ENCODE measurements at places on chromosomes 16 and 17. TPM values are rescaled to one million over a fixed set of nuclear protein-coding genes. Genes with fewer than 3 reads are reported as not detected.

DNA sequence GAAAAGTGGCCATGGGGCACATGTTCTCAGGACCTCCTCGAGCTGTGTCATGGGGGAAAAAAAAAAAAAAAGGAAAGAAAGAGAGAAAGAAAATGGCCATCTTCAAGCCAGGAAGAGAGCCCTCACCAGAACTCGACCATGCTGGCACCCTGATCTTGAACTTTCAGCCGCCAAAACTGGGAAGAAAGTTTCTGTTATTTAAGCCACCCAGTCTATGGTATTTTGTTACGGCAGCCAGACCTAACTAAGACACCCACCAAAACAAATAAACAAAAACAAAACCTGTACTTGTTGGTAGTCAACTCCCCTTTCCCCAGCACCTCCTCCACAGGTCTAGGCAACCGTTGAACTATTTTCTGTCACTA, 26.1 kb upstream of the SLC13A2 start:
- DNase-seq = no peak

Gene SPHK1
- 19.4 TPM for total RNA-seq

DNA sequence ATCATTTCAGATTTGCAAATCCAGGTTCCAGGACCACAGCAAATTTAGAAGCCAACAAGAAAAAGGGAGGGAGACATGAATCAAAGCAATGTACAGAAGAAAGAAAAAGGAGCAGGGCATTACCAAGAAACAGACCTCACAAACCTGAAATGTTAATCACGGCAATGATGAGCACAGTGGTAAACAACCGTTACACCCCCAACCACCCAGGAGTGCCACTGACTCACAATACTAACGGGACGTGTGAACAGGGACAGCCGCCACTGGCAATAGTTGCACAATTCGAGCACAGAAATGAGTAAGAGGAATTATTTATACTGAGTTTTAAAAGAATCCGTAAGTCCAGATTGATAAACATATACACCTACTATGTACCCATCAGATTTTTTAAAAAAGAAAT, 13.8 kb downstream of the USP22 start:
- no peak for DNase-seq

DNA sequence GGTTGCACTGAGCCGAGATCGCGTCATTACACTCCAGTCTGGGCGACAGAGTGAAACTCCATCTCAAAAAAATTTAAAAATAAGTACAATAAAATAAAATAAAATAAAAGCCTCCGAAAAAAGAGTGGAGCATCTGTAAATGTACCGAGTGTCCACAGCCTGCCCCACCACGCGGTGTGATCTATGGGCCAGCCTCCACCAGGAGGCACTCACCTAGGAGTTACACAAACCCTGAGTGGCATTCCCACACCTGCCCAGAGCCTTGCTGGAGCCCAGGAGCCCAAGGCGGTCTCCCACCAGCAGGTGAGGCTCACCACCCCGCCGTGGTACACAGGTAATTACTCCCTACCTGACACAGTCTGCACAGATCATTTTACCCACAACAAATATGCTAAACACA, 183.2 kb downstream of the ZNF423 start:
- no peak for DNase-seq

DNA sequence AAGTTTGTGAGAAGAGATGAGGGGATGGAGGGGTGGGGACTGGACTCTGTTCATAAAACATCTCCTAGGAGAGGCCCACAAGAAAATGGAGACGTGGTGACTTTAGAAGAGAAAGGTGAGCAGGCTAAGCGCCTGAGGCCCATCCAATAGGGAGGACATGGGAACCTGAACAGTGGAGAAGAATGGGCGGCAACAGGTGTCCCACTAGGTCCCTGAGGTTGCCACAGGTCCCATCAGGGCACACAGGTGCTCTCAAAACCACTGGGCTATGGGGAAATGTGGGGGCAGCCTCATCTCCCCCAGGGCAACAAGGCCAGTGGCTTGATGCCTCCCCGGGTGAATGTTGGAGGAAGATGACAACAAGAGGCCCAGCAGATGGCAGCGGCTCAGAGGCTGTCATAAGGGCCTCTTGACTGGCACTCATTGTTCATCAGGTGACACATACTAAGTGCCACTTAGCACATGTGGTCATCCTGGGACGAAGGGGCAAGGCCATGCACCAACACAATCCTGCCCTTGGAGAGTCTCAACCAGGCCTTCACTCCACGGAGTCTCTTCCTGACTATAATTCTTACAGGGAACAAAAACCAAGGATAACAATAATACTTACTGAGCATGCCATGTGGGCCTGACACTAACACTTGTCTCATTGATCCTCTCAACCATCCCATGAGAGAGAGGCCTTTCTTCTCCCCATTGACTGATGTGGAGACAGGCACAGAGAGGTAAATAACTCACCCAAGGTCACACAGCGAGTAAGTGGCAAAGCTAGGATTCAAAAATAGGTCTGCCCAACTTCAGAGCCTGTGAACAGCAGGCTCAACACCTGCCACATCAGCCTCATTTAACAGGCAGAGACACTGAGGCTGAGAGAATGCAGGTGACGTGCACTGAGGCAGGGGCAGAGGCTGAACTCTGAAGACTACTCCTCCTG, 38.0 kb downstream of the CUEDC1 start:
- DNase-seq = no peak

Gene CCDC144A
- 4.5 TPM for total RNA-seq

DNA sequence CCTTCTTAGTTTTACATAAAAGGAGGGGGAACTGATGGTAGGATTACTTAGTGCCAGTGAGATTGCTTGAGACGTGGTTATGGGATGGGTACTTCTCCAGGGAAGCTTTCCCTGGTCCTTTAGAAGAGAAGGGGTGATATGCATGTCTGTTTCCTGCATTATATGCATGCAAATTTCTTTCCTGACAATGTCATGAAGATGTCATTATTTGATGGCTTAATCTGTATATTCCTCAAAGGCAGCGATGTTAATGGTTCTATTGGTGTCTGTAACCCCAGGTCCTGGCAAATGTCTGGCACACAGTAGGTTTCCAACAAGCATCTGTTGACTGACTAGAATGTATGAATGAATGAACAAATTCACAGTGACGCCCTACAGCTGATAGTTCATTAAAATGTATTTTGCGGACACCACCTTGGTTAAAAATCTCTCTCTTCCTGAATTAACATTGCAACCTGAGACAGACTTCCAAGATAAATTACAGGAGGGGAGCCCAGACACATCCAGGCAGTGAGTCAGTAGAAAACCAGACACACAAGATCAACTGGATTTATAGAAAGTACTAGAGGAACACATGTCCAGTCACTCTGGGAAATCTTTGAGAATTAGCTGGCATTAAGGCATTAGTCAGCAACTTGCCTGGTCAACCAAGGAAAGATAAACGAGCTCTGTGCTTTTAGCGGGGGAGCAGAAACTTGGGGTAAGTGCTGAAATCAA, 293.4 kb downstream of the XYLT1 start:
- DNase-seq = no peak

Gene DYNLRB2
- total RNA-seq = 2.2 TPM

- no peak for DNase-seq
These were observed 31.3 kb downstream of the TBC1D3B start for GRCh38 chr17:36144981-36145729.

DNA sequence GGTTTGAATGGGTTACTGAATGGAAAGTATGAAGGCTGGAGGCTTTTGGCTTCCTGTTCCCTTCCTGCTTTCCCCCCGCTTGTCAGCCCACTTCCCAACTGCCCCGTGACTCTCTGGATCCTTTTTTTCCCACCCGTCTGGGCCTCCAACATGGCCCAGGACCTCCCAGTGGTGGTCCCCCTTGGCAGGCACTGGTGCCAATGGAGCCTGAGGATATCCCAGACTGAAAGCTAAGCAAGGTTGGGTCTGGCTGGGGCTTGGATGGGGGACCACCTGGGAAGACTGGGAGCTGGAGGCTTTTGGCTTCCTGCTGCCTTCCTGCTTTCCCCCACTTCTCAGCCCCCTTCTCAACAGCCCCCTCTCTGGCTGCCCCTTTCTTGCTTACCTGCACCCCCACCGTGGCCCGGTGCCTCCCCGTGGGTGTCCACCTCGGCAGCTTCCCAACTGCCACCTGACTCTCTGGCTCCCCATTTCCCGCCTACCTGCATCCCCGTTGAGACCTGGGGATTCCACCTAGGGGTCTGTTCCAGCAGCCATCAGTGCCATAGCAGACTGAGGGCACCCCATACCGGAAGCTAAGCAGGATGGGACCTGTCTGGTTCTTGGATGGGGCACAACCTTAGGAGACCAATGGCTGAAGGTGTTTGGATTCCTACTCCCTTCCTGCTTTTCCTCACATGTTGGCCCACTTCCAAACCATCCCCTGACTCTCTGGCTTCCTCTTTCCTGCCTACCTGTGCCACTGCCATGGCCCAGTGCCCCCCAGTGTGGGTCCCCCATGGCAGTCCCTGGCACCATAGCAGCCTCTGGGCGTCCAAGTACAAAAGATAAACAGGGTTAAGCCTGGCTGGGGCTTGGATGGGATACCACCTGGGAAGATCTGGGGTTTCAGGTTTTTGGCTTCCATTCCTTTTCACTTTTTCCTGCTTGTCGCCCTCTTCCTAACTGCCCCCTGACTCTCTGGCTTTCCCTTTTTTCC, 2295.3 kb downstream of the TP53TG3F start:
- no peak for DNase-seq

Gene CD300A
- 13.0 TPM for total RNA-seq

GRCh38 chr17:50475362-50475761, 3.3 kb upstream of the RSAD1 start:
- no peak for DNase-seq

All from sciatic nerve (tissue), 2 donors.